ENCODE measurements at places on chromosomes 2 and 18.

GRCh38 chr2:138244501-138244925 lies 257.1 kb upstream of the SPOPL start:
- no peak for DNase-seq

DNA sequence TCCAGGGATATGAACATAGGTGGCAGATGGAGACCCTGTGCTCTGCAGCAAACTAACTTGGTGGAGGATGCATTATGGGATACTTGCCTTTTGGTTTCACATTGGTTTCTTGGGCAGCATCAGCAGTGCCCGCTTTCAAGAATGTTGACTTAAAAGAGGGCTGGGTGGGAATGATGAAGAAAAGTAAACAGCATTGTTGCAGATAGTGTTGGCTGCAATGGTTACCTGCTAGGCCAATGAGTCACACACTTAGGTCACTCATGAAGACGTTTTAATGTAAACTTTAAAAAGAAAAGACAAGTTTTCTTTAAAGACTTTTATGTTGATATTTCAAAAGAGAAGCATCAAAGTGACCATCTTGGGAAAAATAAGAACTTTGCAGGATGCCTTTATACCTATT lies 26.1 kb upstream of the FAM237A start:
- no peak for DNase-seq

DNA sequence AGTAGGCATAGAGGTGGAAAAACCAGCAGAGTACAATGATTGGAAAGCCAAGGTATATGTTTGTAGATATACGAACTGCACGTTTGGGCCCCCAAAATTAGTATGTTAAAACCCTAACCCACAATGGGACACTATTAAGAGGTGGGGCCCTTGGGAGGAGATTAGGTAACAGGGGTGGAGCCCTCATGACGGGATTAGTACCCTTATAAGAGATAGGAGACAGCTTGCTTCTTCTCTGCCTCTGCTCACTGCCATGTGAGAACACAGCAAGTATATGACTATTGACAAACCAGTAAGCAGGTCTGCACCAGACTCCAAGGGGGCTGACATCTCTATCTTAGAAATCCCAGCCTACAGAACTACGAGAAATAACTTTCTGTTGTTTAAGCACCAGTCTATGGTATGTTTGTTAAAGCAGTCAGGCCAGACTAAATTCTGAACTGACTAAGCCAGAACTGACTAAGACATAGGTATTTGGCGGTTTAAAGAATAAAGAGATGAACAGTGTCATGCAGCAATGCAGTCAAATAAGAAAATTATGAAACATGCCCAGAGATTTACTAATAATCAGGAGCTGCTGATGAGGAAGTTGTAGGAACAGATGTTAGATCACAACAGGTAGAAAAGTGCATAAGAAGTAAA lies 182.9 kb downstream of the DYM start:
- no peak for DNase-seq

DNA sequence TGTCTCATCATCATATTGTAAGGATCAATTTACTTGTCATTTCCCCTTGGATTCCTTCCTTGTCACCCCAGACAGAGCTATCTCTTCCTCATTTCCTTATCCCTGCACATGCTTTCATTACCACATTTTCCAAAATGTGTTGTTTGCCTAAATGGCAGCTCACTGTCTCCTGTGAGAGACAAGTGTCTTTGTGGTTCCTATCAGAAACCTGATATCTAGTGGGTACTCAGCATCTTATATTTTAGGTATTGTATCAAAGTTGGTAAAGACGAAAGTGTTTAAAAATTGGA lies 896.0 kb upstream of the PIK3C3 start:
- DNase-seq, result no peak

DNA sequence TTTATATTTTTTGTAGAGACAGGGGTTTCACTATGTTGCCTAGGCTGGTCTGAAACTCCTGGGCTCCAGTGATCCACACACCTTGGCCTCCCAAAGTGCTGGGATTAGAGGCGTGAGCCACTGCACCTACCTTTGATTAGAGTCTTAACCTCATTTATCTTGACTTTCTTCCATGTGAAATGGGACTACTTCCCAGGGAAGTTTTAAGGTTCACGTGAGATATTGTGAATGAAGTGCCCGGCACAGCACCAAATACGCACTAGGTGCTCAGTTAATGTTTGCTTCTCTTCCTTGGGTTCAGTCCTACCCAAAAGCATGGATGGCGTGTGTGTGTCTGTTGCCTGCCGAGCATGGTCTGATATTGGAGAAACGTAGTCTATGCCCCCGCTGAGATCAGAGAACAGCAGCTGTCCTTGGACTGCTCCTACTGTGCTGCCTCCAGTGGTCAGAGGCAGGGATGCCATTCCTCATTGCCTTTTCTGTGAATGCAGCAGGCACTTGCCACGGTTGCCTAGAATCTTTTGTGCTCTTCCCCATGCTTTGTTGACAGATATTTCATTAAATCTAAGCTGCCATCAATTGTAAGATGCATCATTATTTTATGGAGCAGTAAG lies 12.3 kb upstream of the TFCP2L1 start:
- DNase-seq, result no peak

GRCh38 chr2:119591523-119591922 lies 47.3 kb downstream of the CFAP221 start:
- no peak for DNase-seq

DNA sequence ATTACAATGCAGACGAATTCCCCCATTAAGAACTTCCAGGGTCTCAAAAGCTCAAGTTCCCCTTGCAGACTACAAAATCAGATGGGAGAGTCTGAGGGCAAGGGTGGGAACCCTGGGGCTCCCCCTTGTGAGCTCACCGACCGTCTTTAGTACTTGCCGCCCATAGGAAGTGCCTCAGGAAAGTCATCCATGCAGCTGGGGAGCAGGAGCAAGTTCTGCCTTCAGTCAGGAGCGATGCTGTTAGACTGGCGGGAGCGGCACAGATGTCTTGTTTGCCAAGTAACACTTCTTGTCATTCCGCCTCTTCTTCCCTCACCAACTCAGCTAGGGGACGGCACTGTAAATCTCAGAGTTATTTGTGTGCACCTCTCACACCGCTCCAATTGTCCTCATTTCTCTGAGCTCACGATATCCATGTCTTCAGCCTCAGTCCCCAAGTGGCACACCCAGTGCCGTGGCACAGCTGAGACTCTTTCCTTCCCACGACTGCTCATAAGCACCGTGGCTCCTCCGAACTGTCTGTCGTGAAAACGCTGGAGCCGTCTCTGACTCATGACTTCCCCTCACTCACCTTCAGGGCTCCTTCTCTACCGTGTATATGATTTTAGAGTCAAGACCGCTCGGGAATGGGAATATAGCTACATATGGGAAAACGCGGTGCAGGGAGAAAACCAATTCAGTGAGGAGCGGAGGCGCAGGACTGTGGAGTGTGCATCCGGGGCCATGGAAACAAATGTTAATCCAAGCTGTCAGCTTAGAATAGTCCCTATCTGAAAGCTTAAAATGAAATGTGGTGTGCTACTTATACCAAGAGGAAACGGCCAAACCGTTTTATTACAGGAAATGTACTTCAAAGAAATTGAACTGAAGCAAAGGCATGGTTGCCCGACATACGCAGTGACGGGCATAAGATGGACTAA lies 34.0 kb downstream of the UXS1 start:
- peak; percentile 79 for DNase-seq
